Hematopoietic multipotent progenitor cell (in vitro differentiated cells): ENCODE measurements at places on chromosomes 13 and 19. TPM values are rescaled to one million over a fixed set of nuclear protein-coding genes. Genes with fewer than 3 reads are reported as not detected.

Gene KLK3
- total RNA-seq, result under 0.01 TPM

GRCh38 chr13:60303166-60303565 lies 93.9 kb upstream of the TDRD3 start:
- no peak for DNase-seq

Gene NLRP9
- not detected for total RNA-seq

- no peak for DNase-seq
Observed at GRCh38 chr19:42089772-42090171, 13.8 kb downstream of the ZNF574 start.
